Vagina (tissue), 2 donors: ENCODE measurements at places on chromosomes 1 and 21. TPM values are rescaled to one million over a fixed set of nuclear protein-coding genes. Genes with fewer than 3 reads are reported as not detected.

Gene LIN28A
- not detected for total RNA-seq

Gene IQGAP3
- 2.9 TPM for total RNA-seq

GRCh38 chr1:148289647-148290046 lies 137.6 kb upstream of the NBPF11 start:
- no peak for DNase-seq

- DNase-seq: no peak
Measured at GRCh38 chr1:182029002-182029378, 32.5 kb downstream of the ZNF648 start.

- no peak for DNase-seq
Measured at GRCh38 chr1:51729824-51730301, 113.0 kb downstream of the OSBPL9 start.
